Naive thymus-derived CD4-positive, alpha-beta T cell (primary cell): ENCODE measurements at places on chromosomes 3 and 15. TPM values are rescaled to one million over a fixed set of nuclear protein-coding genes. Genes with fewer than 3 reads are reported as not detected.

DNA sequence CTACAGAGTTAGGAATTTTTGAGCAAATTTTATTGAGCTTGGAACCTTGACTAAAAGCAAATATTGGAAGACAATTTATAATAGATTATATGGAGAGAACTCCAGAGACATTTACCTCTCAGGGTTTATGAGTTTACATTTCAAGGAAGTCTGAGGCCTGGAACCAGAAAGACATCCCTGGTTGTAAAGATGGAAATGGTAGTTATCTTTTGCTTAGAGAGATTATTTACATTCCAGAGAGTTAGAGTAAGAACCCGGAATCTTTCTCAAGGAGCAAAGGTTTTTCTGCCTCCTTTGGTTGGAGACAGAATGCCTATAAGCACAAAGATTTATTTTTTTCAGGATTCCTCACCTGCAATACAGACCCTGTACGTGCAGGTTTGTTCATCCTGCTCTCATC is 458.1 kb downstream of the TBL1XR1 start:
- no peak for DNase-seq

DNA sequence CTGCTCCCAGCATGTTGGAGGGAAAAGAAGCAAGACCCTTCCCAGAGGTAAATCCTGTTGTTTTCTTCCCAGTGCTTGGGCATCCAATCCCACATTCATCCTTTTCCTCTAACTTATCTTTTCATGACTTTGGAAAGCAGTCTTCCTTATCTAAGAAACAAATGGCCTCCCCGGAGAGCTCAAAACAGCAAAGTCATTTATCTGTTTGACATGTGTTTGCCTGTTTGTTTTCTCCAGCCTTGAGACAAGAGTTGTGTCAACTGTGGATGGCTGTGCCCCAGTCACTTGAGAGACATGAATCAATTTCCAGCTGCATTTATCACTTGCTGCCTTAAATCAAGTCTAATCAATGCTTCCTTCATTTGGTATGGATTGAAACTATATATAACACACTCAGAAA is 103.9 kb downstream of the SHQ1 start:
- DNase-seq = no peak

ACP3 gene
- not detected for polyA plus RNA-seq

DNA sequence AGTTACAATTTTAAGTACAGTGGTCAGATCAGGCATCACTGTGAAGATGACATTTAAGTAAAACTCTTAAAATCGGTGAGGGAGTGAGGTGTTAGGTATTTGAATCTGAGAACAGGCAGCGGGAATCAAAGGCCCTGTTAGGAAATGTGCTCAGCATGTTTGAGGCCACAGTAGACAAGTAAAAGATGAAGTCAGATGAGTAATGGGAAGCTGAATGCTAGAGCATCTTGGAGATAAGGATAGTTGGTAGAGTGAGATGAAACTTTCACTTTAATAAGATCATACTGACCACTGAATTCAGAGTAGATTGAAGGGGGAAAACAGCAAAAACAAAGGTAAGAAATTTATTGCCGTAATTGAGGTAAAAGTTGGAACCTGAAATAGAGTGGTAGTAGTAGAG is 61.6 kb downstream of the DCBLD2 start:
- DNase-seq = no peak

GRCh38 chr3:197847866-197848401 is 56.9 kb downstream of the LRCH3 start:
- DNase-seq = peak; percentile 41

DNA sequence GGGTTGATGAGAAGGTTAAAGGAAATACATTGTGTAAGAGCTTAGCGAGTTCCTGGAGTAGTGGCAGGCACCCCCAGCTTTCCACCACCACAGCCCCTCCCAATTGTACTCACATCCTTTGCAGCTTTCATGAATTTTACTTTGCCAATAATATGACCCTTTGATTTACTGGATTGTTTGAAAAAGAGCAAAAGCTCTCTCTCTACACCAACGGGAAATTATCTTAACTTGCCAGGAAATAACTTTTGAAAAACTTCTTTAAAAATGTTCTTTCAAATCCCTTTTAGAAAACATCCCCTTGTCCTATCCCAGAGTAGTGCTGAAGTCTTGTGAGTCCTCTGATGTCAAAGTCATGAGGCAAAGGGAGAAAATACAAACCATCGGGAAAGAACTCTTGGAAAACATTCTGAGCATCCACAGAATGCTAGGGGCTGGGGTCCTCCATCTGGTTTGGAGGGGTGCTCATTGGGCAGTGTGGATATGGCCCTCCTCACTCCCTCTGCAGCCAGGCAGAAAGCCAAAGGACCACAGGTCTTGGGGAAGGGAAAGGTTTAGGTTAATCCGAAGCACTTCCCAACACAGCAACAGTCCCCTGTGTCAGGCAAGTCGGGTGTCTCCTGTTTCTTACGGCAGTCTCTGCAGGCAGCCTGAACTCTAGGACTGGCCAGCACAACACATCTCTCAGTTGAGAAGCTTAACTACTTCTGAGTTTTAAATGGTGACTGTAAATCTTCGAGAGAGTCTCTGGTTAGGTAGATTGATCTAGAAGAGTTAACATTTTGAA is 36.5 kb downstream of the BOC start:
- DNase-seq = no peak
